HT1080 (cell line): ENCODE measurements at places on chromosomes 7 and 10. TPM values are rescaled to one million over a fixed set of nuclear protein-coding genes. Genes with fewer than 3 reads are reported as not detected.

MMD2 gene
- total RNA-seq, result not detected in 2 replicates

INA gene
- total RNA-seq, result not detected in 2 replicates

CYP3A7 gene
- 0.32 and 0.50 TPM in 2 replicates for total RNA-seq

CALML3 gene
- not detected in 2 replicates for total RNA-seq

CALHM1 gene
- not detected in 2 replicates for total RNA-seq

CAMK2B gene
- 0.02 and 0.07 TPM in 2 replicates for total RNA-seq

TRIM73 gene
- 0.10 TPM in 1 of 2 replicates, not detected in the other for total RNA-seq

TFPI2 gene
- total RNA-seq, result not detected in 2 replicates

VPS37D gene
- total RNA-seq, result 4.7 and 6.2 TPM in 2 replicates

MRPS16 gene
- total RNA-seq, result 158 and 166 TPM in 2 replicates

HOXA4 gene
- total RNA-seq, result 1.3 and 1.6 TPM in 2 replicates

MLXIPL gene
- total RNA-seq, result not detected in 2 replicates

OR2A42 gene
- total RNA-seq, result not detected in 2 replicates

CABCOCO1 gene
- total RNA-seq, result not detected in 2 replicates

CPA4 gene
- 25.9 and 29.9 TPM in 2 replicates for total RNA-seq

SEMA3E gene
- total RNA-seq, result not detected in 2 replicates

DNA sequence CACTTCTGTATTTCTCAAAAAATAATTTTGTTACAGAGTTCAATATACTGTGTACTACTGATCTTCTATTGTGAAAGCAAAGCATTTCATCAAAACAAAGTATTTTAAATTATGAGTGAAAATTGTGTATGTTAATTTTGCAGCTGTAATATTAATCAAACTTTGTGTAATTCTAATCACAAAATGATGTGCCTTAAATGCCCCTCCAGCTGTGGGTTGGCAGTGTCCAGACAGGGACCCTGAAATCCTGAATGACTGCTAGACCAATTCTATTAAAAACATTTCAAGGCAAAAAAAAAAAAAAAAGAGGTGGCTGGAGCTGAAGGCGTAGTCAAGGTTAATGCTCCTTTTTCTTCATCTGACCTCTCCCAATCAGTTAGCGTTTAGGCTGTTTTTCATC is 36.2 kb downstream of the SCD start:
- DNase-seq, result no peak

GRCh38 chr10:88987243-88987725 is 3.3 kb upstream of the FAS start:
- DNase-seq, result peak; percentile 12

- DNase-seq, result no peak
Observed at GRCh38 chr7:805261-805660, 27.0 kb upstream of the SUN1 start.

DNA sequence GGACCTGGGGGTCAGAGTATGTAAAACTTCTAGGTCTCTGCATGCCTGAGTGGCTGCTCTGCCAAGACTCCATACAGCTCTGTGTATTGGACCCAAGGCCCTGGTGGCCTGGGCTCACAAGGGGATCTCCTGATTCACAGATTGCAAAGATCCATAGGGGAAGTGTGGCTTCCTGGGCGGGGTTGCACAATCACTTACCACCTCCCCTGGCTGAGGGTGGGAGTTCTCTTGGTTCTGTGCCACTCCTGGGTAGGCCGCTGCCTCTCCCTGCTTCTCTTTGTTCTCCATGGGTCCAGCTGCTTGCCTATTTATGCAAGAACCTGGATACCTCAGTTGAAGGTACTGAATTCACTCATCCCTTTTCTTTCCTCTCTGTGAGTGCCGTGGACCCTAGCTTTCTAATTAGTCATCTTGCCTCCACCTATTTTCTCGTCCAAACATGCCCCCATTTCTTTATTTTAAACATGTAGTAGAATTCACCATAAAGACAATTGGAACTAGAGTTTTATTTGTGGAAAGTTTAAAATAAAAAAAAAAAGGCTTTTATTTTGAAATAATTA is 18.5 kb upstream of the AGR3 start:
- no peak for DNase-seq

GRCh38 chr7:140501966-140502365 is 22.7 kb upstream of the MKRN1 start:
- no peak for DNase-seq

GRCh38 chr10:927131-927530 is 4.4 kb downstream of the LARP4B start:
- DNase-seq, result no peak

DNA sequence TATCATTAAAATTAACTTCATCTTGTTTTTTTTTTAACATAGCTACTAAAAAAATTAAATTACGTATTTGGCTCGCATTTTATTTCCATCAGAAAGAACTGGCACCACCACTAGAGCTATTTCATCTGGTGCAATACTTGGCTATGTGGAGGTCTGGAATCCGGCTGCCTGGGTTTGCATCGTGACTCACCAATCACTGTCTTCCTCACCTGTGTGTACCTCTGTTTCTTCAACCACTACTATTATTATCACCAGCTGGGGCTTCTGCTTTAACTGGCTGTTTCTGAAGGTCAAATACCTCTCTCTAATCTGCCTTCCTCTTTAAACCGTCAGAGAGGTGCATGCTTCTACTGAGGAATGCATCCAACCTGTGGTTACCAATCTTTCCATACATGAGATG is 6.5 kb downstream of the WDR91 start:
- no peak for DNase-seq

- no peak for DNase-seq
Observed at GRCh38 chr7:121503039-121503438, 106.9 kb upstream of the FAM3C start.

- peak; percentile 32 for DNase-seq
Observed at GRCh38 chr7:135879233-135879632, 97.9 kb downstream of the MTPN start.

DNA sequence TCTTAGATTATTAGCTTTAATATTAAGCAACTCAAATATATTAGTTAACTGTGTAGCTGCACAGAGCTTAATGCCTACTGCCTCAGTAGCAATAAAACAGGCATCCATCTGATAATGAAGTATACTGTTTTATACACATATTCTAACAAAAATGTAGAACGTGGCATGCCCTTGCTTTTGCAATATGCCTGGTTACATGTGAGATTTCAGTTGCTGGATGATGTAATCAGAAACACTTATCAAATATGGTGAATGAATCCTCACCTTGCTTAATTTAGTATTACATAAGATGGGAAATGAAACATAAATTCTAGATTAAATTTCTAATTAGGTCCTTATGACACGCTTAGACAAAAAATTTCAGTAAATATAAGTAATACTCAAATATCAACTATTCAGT is 8.0 kb downstream of the DNAJC1 start:
- DNase-seq, result no peak

- DNase-seq, result no peak
Observed at GRCh38 chr7:30815388-30815854, 44.2 kb downstream of the MINDY4 start.

- DNase-seq, result peak; percentile 40
Observed at GRCh38 chr10:5949009-5949759, 28.2 kb downstream of the IL15RA start.

DNA sequence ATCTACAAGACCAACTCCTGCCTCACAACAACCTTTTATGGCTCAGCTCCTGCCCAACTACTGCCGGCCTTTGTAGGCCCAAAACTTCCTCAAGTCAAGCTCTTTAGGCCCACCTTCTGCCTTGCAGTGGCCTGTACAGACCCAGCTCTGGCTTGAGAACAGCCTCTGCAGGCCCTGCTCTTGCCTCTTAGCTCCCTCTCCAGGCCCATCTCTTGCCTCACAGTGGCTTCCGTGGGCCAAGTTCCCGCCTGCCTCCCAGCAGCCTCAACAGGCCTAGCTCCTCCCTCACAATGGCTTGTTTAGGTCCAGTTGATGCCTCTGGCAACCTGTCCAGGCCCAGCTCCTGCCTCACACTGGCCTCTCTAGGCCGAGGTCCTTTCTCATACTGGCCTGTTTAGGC is 32.4 kb upstream of the VKORC1L1 start:
- DNase-seq, result no peak

GRCh38 chr10:17536221-17536620 is 81.0 kb downstream of the HACD1 start:
- DNase-seq, result no peak

DNA sequence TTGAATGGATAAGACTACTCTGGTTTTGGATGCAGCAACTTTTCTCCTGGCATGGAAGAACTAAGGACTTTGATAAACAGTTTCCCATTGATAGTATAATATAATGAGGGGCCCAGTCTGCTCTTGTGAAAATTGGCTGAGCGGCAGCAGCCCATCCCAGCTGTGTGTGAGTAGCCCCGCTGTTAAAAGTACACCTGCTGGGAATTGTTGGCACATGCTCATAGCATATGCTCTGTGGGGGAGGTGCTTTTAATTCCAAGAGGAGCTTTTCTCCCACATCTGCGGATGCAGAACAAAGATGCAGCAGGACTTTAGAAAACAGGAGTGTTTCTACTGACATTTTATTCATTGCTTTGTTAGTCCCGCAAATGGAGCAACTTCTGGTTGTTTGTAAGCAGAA is 19.0 kb downstream of the SRI start:
- no peak for DNase-seq

DNA sequence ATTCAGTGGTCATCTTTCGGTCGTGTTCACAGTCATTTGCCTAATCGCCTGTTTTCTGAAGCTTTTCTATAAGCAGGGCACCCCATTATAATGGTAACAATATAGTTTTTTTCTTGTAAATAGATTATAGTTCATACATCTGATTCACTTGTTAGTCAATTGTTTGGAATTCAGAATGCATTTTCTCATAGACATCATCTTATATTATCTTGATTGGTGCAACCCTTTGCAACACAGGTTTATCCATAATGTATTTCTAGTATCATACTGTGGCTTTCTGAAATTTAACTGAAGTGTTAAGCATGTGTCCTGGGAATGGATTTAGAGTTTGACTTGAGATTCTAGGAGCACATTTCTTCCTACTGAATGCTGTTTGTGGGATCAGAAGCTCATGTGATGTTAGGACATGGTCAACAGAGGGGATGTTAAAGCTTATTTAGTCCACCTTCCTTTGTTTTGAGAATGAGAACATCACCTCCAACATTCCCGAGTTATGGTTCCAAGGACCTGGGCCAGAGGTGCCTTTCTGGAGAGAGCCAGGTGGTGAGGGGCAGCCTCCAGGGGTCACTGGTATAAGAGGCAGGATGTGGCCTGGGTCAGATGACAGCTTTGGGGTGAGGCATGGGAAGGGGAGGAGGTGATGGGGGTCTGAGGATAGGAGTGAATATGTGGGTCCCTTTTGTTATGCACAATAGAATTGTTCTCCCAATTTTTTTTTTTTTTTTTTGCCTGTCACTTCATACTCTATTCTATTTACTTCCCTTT is 415.6 kb downstream of the EXOC4 start:
- DNase-seq, result no peak

GRCh38 chr10:6574664-6575176 is 5.4 kb downstream of the PRKCQ start:
- DNase-seq, result no peak

DNA sequence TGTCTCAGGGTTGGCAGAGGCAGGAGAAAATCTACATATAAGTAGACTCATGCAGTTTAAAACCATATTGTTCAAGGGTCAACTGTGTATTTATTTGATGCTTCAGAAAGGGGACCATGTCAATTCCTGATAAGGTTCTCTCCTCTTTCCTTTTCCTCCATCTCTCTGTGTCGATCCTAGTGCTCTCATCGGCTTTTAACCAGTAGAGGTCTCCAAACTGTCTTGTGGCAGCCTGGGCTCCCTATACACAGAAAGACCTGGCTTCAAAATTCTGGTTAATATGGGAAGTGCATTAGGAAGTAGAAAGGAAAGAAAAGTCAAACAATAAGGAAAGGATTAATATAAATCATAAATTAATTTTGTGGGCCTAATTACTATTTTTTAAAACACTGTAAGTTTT is 304.4 kb upstream of the C7orf33 start:
- no peak for DNase-seq

- DNase-seq, result no peak
Observed at GRCh38 chr7:36346260-36346831, 43.3 kb upstream of the ANLN start.
